Cerebellar nuclear complex (tissue), 1 donor: ENCODE measurements at places on chromosomes 11 and 22.

DNA sequence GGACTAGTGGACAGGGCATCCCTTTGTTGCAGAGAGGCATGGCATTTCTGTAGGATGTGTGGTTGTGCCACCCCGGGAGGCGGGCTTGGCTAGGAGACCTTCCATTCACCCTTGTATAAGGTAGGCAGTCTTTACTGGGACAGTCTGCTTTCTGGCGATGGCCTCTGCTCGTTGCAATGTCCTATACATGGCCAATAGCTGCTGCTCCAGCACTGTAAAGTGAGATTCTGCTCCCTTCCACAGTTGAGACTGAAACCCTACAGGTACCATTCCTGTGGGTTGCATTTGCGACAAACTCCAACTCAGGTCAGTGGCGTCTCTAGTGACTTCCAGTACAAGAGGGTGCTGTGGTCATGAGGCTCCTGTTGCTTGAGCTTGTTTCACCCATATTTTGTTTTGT is 20.4 kb upstream of the APOL3 start:
- no peak for DNase-seq

DNA sequence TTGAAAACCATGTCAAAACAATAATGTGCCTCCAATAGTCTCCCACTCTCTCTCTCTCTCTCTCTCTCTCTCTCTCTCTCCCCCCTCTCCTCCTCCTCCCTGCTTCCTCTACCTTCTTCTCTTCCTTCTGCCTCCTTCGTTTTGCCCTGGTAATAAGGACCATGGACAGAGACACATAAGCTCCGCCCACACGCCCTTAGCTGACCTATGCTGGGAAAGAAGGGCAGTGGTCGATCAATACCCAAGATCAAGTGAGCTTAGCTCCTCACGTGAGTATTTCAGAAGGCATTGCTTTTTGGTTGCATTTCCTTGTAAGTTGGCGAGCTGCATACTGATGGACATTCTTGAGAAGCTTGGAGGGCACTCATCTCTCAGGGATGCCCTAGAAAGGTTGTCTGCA is 194.8 kb downstream of the MIAT start:
- no peak for DNase-seq

DNA sequence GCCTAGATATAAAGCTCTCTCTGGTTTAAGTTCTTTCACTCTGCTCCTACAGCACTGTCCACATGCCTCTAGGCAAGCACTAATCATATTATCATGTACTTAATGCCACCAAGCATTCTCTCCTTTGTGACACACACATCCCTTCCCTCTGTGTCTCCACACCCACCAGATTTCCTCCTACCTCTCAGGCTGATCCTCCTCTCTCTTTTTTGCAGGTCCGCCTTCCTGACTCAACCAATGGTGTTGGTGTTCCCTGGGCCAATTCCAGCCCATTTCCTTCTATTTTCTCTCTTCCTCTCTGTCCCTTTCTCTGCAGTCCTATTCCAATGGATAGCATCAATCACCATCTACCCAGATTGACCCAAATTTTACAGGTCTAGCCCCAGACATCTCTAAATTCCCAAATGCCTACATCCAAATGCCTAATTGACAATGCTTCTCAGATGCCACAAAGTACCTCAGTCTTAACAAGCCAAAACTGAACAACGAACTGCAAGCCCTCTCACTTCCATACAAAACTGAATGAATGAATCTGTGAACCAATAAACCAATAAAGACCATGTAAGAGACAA is 504 bp upstream of the ZNF215 start:
- no peak for DNase-seq

DNA sequence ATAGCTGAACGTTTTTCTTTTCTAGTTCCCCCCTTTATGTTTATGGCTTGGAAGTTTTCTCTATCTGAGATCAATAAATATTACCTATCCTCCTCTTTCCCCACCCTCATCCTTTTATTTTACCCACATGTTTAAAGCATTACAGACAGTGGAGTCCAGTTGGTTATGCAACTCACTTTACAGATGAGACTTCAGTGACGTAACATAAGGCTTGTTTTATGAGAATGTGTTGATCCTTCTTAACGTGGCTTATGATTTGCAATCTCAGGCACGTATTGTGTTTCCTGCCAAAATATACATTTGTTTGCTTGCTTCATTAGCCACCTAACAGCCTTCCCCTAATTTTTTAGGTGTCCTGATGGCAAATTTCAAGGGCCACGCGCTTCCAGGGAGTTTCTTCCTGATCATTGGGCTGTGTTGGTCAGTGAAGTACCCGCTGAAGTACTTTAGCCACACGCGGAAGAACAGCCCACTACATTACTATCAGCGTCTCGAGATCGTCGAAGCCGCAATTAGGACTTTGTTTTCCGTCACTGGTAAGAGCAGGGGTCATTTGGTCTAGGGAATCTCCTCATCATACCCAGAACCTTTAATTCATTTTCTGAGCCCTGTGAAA is 36.6 kb downstream of the TMEM45B start:
- no peak for DNase-seq

DNA sequence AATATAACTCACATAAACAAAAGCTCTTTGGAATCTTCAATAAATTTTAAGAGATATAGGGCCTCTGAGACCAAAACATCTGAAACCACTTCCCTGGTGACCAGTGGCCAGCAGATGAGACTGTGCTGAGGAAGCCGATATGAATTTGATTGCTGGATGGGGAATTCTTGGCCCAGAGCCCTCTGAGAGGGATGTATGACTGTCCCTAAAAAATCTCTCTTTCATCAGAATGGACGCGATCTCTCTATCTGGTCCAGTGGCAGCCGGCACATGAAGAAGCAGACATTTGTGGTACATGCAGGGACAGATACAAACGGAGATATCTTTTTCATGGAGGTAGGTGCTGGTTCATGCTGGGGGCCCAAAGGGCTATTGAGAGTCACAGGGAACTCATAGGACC is 37.5 kb downstream of the MYBPC3 start:
- DNase-seq, result no peak

DNA sequence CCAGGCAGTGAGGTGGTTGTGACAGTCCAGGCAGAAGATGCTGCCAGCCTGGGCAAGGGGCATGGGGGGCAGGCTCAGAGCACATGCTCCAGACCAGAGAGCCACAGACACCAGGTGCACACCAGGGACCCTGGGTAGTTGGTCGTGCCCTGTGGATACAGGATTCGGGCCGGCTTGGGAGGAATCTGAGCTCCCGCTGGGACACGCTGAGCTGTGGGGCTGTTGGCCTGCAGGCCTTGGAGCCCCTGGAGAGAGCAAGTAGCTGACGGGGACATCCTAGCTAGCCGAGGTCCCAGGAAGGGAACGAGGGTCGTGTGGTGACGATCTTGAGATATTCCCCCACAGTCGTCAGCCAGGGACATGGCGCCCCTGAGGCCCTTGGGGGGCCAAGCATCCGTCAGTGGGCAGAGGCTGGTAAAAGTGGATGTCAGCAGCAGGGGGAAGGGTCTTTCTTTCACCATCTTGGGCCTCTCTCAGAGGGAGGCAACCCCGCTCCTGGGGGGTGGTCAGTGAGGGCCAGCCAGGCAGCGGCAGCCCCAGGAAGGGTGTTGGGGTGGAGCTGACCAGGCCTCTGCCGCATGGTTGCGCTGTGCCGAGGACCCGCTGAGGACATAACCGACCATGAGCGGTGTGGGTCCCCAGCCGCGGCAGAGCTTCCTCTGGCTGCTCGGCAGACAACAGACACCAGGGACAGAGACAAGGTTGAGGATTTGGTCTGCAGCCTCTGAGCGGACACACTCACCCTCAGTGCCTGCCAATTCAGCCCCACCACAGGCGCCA is 44.0 kb downstream of the CDKN1C start:
- no peak for DNase-seq

- no peak for DNase-seq
Observed at GRCh38 chr11:88806410-88806809, 259.4 kb downstream of the GRM5 start.

DNA sequence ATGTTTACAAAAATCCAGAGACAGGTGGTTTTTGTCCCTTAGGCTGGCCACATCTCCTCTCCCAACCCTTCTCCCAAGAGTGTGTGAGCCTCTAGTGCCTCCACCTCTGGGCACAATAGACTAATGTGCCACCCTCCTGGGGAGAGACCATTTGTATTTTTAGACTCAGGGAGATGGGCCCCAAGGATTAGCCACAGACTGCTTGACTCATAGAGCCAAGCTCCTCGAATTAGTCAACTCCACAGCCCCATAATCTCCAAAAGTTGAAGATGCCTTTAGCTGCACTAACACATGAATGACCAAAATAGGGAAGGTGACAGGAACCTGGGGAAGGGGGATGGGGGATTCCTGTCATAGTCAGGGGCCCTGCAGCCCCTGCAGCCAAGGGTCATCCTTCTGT is 53.0 kb upstream of the LRRC32 start:
- no peak for DNase-seq

DNA sequence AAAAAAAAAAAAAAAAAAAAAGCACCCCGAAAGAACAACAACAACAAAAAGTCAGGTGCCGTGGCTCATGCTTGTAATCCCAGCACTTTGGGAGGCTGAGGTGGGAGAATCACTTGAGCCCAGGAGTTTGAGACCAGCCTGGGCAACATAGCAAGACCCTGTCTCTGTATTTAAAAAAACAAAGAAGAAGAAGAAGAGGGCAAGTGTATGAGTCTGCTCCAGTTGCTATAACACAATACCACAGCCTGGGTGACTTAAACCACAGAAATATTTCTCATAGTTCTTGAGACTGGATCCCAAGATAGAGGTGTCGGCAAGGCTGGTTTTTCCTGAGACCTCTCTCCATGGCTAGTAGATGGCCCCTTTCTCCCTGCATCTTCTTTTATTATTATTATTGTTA is 12.4 kb downstream of the CRYBA4 start:
- no peak for DNase-seq

DNA sequence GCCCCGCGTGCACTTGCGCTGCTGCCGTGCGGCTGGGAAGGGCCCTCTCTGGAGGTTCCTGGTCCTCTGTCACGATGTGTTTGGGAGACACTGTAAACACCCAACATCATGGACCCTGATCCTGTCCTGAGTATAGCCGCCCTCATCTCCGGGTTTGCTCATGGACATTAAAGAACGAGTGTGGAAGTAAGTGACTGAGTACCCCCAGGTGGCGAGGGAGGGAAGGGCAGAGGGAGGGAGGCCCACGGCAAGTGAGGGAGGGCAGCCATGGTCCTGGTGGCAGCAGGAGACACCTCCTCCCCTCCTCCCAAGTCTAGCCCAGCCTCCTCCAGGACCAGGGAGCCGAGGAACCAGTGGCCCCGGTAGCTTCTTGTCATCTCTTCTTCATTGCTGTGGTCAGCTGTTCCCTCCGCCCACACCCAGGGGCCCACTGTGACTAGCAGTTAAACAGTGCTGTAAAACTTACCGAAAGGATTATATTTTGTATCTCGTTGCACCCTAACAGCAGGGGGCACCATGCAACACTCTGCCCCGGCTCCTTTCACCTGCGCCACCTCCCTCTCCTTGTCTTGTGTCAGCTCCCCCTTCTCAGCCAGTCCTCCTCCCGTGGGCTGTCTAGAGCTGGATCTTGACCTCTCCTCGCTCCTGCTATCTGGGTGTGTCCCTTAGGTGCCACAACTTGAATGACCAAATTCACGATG is 566.5 kb upstream of the B3GAT1 start:
- no peak for DNase-seq

DNA sequence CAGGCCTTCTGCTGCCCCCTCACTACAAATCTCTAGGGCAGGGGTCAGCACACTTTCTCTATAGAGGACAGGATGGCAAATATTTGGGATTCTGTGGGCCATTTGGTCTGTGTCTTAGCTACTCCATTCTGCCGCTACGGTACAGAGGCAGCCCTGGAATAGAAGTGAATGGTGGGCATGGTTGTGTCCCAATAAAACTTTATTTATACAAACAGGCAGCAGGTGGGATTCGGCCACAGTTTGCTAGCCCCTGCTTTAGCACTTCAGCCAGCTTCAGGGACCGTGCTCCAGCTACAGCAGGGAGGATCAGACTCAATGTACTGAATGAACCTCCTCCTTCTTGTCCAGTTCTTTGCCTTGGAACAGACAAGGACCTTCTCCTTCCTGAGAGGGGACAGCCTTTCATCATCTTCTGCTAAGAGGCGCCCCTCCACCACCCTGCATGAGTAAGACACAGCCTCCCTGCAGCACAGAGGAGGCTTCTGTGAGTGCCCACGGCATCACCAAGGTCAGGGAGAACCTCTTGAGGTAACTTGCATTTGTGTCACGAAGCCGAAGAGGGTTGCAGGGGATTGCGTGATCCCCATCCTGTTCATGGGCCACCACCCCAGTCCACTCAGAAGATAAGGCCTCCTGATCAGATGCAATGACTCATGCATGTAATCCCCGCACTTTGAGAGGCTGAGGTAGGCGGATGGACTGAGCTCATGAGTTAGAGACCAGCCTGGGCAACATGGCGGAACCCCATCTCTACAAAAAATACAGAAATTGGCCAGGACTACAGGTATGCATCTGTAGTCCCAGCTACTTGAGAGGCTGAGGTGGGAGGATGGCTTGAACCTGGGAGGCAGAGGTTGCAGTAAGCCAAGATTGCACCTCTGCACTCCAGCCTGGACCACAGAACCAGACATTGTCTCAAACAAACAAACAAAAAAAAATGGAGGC is 4.6 kb downstream of the C11orf24 start:
- no peak for DNase-seq

- no peak for DNase-seq
Observed at GRCh38 chr11:19243613-19244012, 2.9 kb upstream of the E2F8 start.

DNA sequence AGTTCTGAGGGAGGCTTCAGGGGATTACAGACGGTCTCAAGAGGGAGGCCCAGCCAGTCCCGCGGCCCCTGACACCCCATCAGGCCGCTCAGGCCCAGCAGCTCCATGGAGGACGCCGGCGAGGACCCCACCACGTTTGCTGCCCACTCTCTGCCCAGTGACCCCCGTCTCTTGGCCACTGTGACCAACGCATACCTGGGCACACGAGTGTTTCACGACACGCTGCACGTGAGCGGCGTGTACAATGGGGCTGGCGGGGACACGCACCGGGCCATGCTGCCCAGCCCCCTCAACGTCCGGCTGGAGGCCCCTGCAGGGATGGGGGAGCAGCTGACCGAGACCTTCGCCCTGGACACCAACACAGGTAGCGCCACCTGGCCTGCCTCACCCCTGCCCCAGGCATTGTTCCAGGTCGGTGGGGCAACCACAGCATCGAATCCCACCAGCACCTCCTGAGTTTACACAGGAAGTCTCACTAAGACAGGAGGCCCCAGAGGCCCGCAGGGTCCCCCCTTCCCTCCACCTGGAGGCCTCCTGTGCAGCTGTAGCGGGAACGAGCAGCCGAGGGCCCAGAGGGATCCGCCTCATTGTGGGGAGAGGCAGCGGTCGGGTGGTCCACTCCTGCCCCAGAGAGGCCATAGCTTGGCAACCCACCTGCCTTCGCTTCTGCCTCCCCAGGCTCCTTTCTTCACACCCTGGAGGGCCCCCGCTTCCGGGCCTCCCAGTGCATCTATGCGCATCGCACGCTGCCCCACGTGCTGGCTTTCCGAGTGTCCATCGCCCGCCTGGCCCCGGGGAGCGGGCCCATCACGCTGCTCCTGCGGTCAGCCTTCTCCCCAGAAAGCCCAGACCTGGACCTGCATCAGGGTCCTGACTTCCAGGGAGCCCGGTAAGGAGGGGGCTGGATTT is 1.0 kb downstream of the PGGHG start:
- no peak for DNase-seq

DNA sequence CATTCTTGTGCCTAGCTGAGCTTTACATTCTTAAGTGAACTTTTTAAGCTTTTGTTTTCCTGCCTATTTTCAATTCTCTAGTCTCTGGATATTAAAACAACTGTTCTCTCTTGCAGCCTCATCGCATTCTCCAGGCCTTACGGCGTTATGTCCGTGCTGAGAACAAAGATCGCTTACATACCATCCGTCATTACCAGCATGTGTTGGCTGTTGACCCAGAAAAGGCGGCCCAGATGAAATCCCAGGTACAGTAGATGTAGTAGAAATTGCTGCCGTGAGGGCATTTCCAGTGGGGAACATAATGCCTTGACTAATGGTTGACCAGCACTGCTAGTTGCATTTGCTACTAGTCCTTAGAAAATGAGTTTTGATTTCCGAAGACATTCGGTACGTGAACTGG is 29.7 kb upstream of the ST14 start:
- no peak for DNase-seq
